SW 1271 (cell line): ENCODE measurements at places on chromosomes 3 and 15.

DNA sequence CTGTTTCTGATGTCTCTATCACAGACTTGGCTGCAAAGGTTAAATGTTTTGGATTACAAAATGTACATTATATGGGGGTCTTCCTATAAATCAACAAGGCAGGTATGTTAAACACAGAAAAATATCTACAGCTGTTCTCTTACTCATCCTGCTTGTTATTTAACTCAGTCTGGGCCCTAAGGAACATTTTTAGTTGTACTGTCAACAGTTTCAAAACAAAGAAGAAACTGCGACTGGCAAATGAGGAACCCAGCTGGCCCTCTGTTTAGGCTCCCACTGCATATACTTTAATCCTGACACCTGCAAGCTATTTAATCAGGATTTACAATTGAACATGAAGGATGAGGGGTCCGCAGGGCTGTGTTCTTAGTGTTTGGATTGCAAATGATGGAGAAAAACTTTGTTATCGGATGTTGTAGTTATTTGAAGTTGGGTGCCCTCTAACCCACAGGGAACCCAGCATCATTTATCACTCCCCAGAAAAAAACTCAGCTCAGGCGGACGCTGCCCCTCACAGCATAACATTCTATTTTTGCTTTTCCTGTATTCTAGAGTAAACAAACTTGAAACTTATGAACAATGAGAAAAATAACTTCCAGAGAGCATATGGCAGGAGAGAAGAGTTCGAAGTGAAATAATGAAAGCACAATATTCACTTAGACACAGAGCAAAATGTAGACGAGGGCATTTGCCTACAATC lies 91.2 kb downstream of the POLR2M start:
- DNase-seq = no peak

GRCh38 chr15:71707230-71708050 lies 102.9 kb upstream of the NR2E3 start:
- DNase-seq = no peak

GRCh38 chr3:148657470-148657869 lies 40.2 kb upstream of the AGTR1 start:
- no peak for DNase-seq

GRCh38 chr3:122132949-122133540 lies 50.4 kb upstream of the CASR start:
- DNase-seq = no peak
